ENCODE measurements at places on chromosomes 3 and 15. TPM values are rescaled to one million over a fixed set of nuclear protein-coding genes. Genes with fewer than 3 reads are reported as not detected.

The SLC6A11 gene
- 0.42 TPM for total RNA-seq

The SMCO1 gene
- not detected for total RNA-seq

The KCNMB3 gene
- 3.3 TPM for total RNA-seq

The USF3 gene
- total RNA-seq = 22.6 TPM

The FAM98B gene
- total RNA-seq = 17.5 TPM

The DGKG gene
- 2.2 TPM for total RNA-seq

The CTXN2 gene
- total RNA-seq = not detected

The STAC gene
- total RNA-seq = 4.2 TPM

The AADAC gene
- not detected for total RNA-seq

The ELL3 gene
- 13.2 TPM for total RNA-seq

GRCh38 chr3:19030522-19030839 is 117.8 kb upstream of the KCNH8 start:
- DNase-seq = no peak

- DNase-seq = no peak
Measured at GRCh38 chr15:37967788-37968187, 33.3 kb downstream of the TMCO5A start.

DNA sequence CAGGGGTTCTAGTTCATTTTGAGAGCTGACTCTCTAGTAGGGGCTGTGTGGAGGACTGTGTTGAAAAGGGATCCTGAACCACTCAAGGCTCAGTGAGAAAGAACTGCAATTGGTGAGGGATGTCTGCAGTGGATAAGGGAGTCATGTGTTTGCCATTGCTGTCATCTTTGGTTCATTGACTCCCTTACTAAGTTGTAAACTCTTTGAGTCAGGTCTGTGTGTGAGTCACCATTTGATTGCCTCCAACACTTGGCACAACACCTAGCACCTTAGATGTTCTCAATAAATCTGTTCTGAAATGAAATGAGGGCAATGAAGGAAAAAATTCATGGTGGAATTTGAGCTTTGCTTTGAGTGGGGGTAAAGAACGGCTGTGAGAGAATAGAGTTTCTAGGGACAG is 51.7 kb downstream of the PLS1 start:
- DNase-seq = no peak

- no peak for DNase-seq
Measured at GRCh38 chr15:57118013-57118799, 199.8 kb downstream of the TCF12 start.

DNA sequence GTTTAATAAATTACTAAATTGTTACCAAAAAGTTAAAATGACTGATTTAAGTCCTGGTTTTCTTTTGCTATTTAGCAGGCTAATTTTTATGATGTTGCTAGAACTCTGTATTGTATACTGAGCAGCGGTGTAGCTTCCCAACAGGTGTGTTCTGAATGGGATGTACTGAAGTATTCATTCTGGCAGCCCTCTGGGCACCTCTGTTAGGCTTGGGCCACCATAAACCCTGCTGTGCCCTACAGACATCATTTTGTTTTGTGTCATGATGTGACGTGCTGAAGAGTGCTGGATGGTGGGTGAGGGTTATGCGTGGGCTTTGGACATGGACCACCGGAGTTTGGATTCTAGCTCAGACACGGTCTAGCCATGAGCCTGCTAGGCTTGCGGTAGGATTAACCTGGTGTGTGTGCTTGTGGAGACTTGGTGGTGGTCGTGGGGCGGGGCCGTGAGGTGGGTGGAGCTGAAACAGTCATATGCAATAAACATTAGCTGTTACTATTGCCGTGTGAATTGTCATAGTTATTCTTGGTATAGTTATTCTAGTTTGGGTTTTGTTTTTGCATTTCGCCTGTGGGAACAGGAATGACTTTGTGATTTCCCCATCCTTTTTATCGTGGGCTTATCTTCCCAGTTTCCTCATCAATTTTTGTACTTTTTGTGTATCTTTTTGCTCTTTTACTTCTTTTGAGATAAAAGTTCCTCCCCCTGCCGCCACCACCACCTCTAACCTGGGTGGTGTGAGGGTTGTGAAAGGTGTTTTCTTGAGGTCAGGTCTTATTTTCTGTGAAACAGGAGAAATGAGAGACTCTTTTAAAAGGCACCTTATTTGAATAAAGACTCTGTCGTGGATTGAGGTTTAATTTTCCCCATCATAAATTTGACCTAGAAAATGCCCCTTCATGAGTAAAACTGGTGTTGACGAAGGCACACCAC is 93.7 kb downstream of the MCTP2 start:
- DNase-seq = no peak

GRCh38 chr3:100813828-100814227 is 104.5 kb downstream of the TFG start:
- DNase-seq = no peak

DNA sequence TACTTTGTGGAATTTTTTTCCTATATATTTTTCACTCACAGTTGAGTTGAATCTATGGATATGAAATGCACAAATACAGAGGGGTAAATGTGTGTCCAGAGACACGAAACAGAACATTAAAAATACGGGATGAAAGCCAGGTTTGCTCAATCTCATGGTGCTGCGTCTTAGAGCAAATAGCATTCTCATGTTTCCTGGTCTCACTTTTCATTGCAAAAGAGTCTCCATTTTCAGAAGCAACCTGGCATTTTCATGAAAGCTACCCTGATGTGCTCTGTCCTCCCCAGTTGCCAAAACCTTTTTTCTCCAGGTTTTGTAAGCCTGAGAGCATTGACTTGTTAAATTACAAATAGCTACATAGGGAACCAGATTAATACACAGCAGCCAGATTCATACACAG is 49.5 kb upstream of the MBNL1 start:
- no peak for DNase-seq

DNA sequence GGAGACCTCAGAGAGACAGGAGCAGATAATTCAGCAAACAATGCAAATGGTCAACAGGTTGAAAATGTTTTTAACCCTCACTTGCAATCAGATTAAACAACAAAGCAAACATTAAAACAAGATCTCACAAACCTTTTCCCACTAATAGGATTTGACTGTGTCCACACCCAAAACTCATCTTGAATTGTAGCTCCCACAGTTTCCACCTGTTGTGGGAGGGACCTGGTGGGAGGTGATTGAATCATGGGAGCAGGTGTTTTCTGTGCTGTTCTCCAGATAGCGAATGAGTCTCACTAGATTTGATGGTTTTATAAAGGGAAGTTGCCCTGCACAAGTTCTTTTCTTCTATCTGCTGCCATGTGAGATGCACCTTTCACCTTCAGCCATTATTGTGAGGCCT is 1.3 kb upstream of the LYSMD4 start:
- DNase-seq = no peak

DNA sequence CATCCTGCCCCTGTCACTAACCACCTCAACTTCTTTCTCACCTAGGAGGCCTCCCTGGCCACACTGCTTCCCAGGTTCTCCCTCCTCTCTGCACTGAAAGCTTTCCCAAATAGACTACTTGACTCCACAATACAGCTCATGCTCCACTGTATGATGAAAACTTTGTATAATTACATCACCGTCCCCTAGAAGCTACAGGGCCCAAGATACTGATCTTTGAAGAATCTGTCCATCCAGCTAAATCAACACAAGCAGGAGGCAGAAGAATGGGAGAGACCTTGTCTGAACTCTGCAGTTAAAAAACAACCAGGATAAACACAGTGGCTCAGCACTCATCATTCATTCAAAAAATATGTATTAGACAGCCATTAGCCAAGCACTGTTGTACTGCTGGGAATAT is 26.4 kb upstream of the RPS17 start:
- no peak for DNase-seq

DNA sequence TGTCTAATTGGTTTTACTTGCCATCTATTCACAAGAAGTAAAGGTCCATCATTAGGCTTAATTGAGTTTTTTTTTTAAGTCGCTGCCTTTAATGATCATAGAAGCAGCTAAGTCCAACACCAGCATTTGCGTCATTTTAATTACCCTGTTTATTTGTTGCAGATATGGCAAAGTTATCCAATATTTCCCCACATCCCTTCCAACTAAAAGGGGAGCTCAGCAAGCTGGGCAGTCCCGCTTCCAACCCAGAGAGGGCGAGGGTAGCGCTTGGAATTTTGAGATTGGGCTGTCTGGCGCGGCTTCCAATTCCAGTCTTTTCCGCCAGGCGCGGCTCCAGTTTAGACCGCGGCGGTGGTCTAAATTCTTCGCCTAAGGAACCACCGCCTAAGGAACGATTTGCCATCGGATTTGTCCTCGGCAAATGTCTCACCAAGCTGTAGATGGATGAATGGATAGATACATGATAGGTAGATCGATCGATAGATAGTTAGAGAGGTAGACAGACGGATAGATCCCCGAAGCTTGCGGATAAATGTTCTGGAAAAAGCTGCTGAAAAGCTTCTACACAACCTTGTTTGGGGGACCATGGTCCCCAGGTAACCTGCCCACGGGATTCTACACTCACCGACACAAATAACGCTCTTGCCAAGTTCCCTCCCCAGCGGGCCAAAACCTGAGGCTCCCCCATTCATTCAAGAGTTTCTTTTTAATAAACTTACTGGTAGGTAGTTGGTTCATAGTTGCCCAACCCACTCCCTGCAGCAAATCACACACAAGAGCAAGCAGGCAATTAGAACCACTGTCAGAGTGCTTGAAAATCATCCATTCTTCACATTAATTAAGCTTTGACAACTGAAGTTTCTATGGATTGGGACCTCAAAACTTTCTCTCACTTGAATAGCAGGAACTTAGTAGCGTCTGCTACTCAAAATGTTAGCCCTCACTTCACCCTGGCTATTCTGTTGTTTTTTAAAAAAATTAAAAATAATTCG is 49.1 kb downstream of the ZIC4 start:
- DNase-seq = no peak

DNA sequence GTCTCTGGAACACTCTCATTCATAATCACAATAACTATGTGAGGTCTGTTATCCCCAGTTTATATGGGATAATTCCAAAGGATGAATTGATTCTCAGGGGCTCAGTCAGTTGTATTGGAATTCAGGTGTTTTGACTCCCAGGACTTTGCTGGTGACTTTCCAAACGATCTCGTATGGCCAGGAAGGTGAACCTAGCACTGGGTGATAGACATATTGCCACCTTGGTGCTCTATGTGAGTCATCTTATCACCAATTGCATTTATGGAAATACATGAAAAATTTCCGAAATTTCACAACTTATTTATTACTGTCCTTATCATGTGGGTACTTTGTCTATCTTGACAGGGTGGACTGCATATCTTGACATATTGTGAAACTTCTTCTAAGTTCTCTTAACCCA is 287.3 kb downstream of the WDR72 start:
- no peak for DNase-seq

DNA sequence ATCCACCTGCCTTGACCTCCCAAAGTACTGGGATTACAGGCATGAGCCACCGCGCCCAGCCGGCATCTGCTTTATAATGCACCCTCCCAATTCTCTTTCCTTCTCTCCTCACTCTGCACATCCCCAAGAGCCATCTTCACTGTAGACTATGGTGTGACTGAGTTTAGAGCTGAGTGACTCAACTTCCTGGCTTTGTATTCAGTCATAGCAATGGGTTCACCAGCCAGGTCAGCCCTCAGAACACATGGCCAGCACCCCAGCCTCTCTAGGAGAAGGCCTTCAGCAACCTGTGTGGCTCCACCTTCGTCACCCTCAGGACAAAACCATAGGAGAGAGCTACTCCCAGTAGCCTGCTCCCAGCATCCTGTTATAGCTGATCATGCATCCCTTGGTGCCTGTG is 33.0 kb downstream of the ARID3B start:
- no peak for DNase-seq

DNA sequence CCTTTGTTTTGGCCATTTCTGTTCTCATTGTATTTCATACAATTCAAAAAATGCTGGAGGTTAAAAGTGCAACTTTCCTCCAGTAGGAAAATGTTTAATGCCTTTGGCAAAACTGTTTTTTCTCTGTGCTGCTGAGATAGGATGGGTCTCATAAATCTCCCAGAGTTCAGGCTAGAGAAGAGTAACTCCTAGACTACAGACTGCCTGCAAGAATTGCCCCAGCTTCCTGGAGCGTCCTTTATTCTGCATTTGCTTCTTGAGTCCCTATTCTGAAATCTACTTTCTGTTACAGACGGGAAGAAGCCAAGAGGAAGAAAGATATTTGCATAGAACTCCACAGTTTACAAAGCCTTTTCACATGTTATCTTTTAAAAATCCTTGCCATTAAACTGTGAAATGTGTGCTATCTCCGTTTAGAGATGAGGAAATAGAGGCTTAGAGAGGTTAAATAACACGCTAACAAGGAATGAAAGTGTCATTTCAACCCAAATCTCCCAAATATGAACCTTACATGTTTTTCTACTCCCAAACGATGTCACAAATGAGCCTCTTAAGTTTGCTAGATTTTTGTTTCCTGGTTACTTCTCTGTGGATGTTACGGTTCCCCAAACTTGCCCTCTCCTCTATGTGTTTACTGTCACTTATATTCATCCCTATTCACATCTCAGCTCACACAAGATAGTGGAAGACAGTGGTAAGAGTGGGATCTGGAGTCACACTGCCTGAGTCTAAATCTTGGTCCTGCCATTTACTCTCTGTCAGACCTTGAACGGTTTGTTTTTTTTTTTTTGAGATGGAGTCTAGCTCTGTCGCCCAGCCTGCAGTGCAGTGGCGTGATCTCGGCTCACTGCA is 17.4 kb downstream of the NANOGP8 start:
- DNase-seq = no peak

- DNase-seq = no peak
Measured at GRCh38 chr3:141074529-141074928, 23.4 kb downstream of the SPSB4 start.

- peak; percentile 8 for DNase-seq
Measured at GRCh38 chr3:170007031-170007663, 30.6 kb upstream of the GPR160 start.

DNA sequence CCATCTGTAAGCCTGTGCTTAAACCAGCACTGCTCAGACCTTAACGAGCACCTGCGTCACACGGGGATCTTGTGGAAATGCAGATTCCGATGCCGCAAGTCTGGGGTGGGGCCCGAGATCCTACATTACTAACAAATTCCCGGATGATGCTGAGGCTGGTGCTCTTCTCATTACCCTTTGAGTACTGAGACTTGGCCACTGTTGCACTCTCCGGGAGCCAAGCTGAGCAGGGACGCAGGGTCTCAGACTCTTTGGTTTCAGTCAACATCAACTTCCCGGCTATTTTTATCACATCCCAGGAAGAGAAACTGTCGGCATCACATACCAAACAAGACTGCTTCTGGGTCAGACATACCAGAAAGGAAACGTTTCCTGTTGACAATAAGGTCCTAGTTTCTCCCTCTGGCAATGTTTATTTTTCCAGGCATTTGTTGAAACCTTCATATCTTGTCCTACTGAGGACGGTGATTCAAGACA is 276.6 kb downstream of the SHQ1 start:
- no peak for DNase-seq

- no peak for DNase-seq
Measured at GRCh38 chr3:173430576-173430975, 33.0 kb downstream of the NLGN1 start.
